ENCODE measurements at places on chromosomes 12 and 14.

- DNase-seq: no peak
These were observed 12.4 kb downstream of the MGST1 start for GRCh38 chr12:16359512-16360491.

GRCh38 chr12:57807285-57807684 is 11.2 kb downstream of the AVIL start:
- no peak for DNase-seq

- DNase-seq: no peak
These were observed 92.1 kb downstream of the ESR2 start for GRCh38 chr14:64201921-64202545.

DNA sequence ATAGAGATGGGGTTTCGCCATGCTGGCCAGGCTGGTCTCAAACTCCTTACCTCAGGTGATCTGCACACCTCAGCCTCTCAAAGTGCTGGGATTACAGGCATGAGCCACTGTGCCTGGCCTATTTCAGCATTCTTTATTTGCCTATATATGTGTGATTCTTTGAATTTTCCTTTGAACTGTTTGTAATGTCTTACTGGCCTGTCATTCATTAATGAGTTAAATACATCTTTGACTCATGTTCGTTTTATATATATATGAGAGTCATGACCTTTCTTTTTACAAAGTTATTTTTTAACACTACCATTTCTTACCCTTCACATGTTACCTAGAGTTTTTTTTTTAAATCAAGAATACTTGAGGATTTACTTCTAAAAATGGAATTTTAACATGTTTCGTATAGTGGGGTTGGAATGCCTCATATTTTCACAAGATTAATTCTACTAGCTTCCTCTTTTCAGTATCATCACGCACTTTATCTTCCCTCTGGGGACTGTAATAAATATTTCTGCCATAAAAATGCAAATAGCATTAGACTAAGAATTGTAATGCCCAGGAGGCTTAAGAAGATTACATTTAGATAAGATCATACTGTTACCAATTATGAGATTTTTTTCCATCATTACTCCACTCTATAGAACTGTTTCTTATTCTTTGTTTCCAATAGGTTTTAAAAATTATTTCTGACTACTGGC is 66.7 kb downstream of the NTN4 start:
- DNase-seq: no peak

GRCh38 chr12:2335513-2335912 is 282.7 kb downstream of the CACNA1C start:
- DNase-seq: no peak
